ENCODE measurements at places on chromosomes 16 and 17. TPM values are rescaled to one million over a fixed set of nuclear protein-coding genes. Genes with fewer than 3 reads are reported as not detected.

GRCh38 chr17:63835167-63835720, 7.2 kb downstream of the SMARCD2 start:
- H3K4me3 ChIP-seq, result no peak overlapping the region
- H3K27ac ChIP-seq, result no peak overlapping the region
- no peaks in the 10 kb centered on the region for H3K27me3 ChIP-seq
- peaks cover 60% of the 10 kb centered on the region for H3K36me3 ChIP-seq
- no peak for DNase-seq

Gene ACAP1
- total RNA-seq, result 573 TPM

DNA sequence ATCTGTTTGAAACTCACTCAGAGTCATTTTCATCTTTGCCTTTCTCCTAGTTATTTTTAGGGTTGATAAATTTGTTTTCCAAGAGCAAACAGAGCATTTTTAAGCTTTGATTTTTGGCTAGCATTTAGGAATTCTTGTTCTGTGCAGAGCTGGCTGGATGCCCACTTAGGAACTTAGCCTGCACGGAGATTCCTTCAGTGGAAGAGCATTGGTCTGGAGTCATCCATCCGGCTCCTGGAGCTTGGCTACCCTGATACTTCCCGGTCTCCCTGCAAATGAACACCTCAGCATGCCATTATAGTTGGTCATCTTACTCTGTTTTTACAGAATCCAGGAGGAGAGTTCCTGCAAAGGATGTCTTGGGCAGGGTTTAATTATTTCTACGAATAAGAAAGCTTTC, 57.1 kb downstream of the SPECC1 start:
- H3K36me3 ChIP-seq, result no peaks in the 10 kb centered on the region
- DNase-seq, result no peak
- H3K4me1 ChIP-seq, result no peaks in the 10 kb centered on the region
- no peak overlapping the region for H3K27ac ChIP-seq
- no peak overlapping the region for H3K4me3 ChIP-seq
- peaks cover 3% of the 10 kb centered on the region for H3K27me3 ChIP-seq

- H3K4me1 ChIP-seq, result peaks cover 11% of the 10 kb centered on the region
- no peak overlapping the region for H3K27ac ChIP-seq
- no peaks in the 10 kb centered on the region for H3K36me3 ChIP-seq
- DNase-seq, result no peak
Measured at GRCh38 chr16:4285167-4285566, 12.3 kb upstream of the TFAP4 start.

DNA sequence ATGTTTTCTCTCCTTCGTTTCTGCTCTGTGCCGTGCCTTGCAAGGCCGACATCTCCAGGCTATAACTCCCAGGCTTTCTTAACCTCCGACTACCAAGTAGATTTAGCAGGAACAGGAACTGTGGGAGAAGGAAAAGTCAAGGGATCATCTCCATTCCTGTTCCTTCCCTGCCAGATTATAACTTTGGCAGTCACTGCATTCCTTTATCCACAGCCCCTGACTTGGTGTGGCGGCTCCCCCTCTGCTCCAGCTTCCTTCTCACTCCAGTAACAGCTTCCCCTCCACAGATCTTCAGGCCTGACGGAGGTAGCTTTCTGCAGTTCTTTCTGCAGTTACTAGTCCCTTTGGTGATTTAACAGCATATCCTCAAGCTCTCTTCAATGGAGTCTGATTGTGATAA, 234.6 kb upstream of the MON1B start:
- no peaks in the 10 kb centered on the region for H3K36me3 ChIP-seq
- H3K27ac ChIP-seq, result no peak overlapping the region
- no peak overlapping the region for H3K4me3 ChIP-seq
- H3K27me3 ChIP-seq, result no peaks in the 10 kb centered on the region

Gene KRT38
- total RNA-seq, result not detected

DNA sequence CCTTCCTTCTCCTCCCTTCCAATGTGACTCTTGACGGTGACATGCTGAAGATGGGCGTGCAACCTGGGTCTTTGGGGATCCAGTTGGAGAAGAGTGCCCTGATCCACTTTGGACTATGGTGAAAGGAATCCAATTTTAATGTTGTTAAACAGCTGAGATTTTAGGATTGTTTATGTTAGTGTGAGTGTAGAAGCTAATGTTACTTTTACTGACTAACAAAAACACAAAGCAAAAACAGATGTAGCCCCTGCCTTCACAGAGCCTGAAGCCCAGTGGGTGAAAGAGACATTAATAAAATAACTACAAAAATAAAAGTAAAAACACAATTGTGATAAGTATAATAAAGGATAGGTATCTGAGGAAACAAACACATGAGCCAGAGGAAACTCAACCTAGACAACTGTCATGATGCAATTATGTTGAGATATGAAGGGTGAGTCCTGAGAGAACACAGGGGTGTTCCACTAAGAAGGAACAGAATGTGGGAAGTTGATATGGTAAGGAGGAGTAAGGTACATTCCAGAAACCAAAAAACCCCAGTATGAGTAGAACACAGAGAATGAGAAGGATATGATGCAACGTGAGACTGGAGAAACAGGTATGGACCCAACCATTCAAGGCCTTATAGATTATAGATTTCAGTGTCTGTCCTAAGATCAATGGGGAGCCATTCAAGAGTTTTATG, 115.1 kb upstream of the PMFBP1 start:
- DNase-seq, result no peak
- H3K4me1 ChIP-seq, result no peaks in the 10 kb centered on the region
- no peak overlapping the region for H3K27ac ChIP-seq
- H3K4me3 ChIP-seq, result no peak overlapping the region
- H3K27me3 ChIP-seq, result no peaks in the 10 kb centered on the region
- no peaks in the 10 kb centered on the region for H3K36me3 ChIP-seq

DNA sequence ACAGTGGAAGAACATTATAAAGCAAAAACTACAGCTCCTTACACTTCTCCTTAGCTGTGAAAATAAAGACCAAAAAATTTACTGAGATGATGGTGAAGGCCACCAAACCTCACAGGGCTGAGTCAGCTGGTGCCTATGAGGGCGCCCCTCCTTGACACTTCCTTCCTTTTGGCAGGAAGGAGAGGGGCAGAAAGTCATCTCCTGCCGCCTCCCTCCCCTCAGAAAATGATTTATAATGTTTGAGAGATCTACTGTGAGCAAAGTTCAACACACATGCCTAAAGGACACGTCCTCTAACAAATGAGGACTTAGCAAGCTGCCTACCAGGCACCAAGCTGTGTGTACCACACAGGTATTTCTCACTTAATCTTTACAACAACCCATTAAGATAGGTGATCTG, 245.7 kb downstream of the PRKCA start:
- H3K36me3 ChIP-seq, result peaks cover 30% of the 10 kb centered on the region
- H3K27ac ChIP-seq, result peak overlapping the region; percentile 84
- H3K27me3 ChIP-seq, result no peaks in the 10 kb centered on the region
- peak overlapping the region; percentile 33 for H3K4me3 ChIP-seq

DNA sequence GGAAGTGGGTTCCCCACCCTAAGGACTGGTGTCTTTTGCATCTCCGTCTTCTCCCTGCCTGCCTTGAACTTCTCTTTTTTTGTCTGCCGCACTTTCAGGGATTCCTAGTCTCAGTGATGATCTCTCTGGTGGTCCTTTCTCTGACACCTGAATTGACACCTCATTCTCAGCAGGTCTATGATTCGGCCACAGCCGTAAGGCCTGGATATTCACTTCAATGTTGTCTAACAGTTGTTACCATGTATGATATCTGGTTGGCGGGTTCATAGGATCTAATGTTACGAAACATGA, 25.1 kb upstream of the SLC47A1 start:
- peaks cover 8% of the 10 kb centered on the region for H3K4me1 ChIP-seq
- peak overlapping the region; percentile 83 for H3K4me3 ChIP-seq
- peak overlapping the region; percentile 40 for H3K27ac ChIP-seq
- H3K36me3 ChIP-seq, result peaks cover 2% of the 10 kb centered on the region
- H3K27me3 ChIP-seq, result peaks cover 10% of the 10 kb centered on the region
- no peak for DNase-seq

Gene OR1A2
- total RNA-seq, result not detected

DNA sequence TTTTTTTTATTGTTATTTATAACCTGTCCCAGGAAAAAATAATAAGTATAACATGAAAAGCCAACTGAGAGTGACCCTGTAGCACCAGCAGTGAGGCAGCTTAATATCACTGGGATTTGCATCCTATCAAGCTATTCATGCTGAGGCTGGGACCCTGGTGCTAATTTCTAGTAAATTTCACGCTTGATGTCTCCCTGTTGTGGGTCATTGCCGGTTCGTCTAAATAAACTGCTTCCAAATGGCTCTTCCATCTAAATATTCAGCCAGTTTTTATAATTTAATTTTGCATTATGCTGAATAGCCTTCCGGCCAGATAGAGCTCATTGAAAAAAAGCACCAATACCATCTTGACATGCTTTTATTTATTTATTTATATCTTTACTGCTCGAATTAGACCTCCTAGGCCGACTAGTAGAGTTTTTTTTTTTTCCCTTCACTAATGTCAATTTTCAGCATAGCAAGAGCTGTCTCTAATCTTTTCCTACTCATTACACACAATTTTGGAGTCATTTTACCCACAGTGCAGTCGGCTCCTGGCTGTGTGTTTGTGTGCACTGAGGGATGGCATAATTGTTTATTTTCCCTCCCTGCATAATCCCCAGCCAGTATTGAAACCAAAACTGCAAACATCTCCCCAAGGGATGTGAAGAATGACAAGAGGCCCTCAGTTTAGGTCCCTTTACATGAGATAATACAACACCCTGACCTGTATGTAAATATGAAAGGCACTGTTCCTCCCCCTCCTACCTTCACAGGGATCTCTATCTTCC, 168.8 kb downstream of the AATF start:
- H3K27ac ChIP-seq, result no peak overlapping the region
- H3K4me3 ChIP-seq, result no peak overlapping the region

DNA sequence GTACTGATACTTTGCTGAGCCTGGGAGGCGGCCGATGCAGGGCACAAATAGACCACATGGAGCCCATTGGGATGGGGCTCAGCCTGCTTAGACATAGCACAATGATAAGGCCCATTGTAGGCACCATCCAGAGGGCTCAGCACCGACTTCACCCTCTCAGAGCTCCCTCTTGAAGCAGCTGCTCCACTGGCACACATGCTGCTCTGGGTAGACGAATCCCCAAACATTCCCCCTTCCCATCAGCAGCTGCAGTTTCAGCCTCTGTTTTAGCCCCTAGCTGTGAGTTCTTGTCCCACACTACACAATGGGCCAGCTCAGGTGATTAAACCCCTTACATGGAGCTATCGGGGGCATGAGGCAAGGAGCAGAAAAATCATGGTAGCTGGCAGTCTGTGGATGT, 174.1 kb downstream of the RGS9 start:
- H3K27ac ChIP-seq, result no peak overlapping the region
- H3K4me3 ChIP-seq, result no peak overlapping the region
- no peak for DNase-seq
- peaks cover 58% of the 10 kb centered on the region for H3K27me3 ChIP-seq
- H3K36me3 ChIP-seq, result no peaks in the 10 kb centered on the region
- peaks cover 9% of the 10 kb centered on the region for H3K4me1 ChIP-seq

Gene MARVELD3
- total RNA-seq, result not detected

Gene KCNG4
- total RNA-seq, result not detected

All from activated CD8-positive, alpha-beta T cell treated with anti-CD3 and anti-CD28 coated beads, Interleukin-2, amount 10 ng/mL, durations not matched to agents 7 days and 5 days (primary cell).